ENCODE measurements at places on chromosomes 1 and 21.

GRCh38 chr1:223188618-223189356 is 45.7 kb upstream of the TLR5 start:
- DNase-seq = no peak

DNA sequence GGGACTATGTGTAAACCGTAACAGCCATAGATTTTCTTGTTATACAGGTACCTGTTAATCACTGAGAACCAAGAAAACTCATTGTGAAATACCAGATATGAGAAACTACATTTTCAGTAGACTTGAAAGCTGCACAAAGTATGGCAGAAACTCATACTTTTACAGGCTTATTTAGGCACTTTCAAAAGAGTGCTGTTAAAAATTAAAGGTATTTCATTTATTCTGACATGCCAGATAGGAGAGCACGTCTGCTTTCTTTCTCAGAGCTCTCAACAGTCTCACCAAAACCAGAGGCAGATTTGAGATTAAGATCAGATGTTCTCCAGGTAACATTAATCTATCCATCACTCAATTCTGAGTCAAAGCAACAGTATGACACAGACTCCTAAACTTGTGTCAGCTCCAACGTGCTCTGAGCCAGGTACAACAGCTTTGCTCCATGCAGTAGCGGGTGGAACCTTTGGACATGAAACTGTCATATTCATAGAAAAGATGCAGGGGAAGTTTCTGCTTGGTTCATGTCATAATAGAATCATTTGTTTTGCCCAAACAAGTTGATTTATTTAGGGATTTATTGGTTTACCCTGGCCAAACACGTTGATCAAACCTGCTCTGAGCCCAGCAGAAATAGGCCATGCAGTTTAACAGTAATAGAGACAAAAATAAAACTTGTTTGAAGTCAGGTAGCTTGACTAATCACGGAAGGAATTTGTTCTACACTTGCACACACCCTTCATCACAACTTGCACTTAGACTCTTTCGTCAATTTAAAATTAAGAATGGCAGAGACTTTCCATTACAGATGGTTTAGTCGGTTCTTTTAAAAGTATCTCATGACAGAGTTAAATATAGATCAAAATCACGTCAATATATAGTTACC is 20.8 kb upstream of the TSNAX start:
- DNase-seq = no peak

- no peak for DNase-seq
Measured at GRCh38 chr1:31577515-31578192, 1.3 kb downstream of the TINAGL1 start.

DNA sequence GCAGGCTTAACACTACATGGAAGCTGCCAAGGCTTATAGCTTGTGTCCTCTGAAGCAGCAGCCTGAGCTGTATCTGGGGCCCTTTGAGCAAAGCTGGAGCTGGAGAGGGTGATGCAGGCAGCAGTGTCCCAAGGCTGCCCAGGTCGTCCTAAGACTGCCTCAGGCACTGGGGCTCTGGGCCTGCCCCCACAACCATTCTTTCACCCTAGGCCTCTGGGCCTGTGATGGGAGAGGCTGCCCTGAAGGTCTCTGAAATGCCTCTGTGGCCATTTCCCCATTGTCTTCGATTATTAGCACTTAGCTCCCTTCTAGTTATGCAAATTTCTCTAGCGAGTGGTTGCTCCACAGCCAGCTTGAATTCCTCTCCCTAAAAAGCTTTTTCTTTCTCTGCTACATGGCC is 142.0 kb downstream of the LRIG2 start:
- DNase-seq = no peak

DNA sequence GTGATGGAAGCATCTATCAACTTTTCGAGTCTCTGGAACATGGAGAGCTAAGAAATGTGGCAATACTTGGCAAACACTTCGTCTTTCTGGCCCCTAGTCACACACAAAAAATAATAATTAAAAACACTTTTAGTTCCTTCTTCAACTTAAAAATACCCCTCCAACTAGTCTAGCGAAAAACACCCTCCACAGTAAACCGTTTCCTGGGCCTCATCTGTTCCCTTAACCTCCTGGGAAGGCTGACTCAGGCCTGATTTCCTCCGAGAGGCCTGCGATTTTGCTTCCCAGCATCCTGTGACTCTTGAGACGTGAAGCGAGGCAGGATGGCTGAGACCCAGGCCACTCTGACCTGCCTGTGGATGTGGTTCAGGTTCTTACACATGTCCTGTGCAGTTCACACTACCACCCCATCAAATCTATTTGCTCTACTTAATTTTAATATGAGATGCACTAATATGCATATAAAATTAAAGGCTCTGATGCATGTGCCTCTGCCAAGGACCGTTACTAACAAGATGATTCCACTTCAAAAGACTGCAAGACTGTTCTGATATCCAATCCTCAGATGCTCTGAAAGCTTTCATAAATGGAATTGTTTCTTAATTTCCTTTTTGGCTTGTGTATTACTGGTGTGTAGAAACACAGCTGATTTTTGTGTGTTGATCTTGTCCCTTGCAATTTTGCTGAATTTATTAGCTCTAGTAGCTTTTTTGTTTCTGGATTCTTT is 3.5 kb downstream of the NAV1 start:
- DNase-seq = no peak

DNA sequence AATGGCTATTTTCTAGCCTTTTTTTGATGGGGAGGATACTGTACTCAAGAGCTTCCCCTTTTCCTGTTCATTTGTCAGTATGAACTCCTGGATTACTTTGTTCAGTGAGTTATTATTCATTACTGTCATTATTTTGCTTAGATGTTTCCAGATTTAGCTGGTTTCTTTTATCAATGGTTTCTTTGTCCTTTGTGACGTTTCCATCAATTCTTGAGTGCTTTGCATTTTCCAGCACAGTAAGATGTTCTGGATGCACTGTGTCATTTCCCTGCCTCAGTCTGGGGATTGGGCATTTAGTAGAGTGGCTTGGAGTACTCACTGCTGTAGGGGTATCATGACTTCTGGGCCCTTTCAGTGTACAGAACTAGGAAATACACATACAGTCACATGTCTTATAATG is 34.2 kb downstream of the MRPS6 start:
- DNase-seq = no peak

DNA sequence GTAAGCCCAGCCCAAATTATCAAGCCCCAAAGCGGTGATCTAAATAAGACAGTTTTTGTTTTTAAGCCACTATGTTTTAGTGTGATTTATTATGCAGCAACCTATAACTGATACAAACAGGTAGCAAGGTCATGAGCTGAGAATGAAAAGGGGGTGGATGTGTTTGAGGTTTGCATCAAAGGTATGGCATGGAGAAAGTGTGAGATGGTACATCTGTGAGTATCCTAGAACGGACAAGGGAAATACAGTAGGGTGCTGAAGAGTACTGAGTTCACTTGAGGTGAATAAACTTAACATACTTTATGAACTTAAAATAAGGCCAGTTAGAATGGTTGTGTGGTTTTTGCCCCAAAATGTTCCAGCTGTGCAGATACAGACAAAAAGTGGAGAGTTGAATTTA is 286.0 kb upstream of the B3GALT2 start:
- no peak for DNase-seq

- no peak for DNase-seq
Measured at GRCh38 chr21:44996983-44997936, 57.4 kb downstream of the SLX9 start.
